ENCODE measurements at places on chromosomes 2 and 18.

DNA sequence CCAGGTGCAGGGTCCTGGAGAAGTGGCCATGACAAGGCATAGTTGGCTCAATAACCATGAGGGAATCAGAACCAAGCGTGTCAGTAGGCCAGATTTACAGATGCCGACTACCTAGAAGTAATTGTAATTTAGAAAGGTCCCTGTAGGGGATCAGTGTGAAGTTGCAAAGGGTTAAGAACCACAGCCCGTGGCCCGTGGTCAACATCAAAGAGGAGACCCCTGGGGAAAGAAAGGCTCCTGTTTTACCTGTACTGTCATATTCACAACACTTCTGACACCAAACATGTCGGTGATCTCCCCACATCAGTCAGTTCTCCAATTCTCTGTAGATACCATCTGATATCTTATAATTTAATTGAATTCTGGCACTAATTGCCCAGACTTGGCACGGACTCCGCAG is 31.0 kb downstream of the SP100 start:
- DNase-seq = no peak

GRCh38 chr18:47899107-47899840 is 31.2 kb downstream of the SMAD2 start:
- no peak for DNase-seq

DNA sequence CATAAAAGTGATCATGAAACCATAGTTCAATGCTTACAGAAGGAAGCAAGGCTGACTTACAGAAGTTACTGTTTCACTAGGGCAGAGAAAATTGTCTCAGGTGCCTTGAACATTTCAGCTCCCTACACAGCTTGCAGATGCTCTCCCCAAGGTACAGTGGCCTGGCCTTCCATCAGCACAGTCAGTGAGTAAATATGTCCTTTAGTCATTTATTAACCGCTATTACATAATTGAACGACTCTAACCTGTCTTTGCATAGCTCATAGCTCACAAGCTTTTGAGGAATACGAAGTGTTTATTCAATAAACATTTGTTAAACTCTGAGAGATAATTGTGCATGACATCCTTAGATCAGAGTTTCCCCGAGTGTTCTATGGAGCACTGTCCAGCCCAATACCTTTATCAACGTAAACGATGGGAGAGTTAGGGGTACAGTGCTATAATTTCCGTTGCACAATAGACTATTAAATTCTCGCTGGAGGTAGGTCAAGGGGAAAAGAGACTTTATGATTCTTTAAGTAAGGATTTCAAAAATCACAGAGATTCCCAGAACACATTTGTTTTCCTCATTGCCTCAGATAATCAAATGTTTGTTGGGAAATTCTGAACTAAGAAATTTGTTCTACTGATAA is 677.8 kb downstream of the TSN start:
- DNase-seq = peak; percentile 8

GRCh38 chr18:39209173-39209572 is 1643.6 kb upstream of the CELF4 start:
- no peak for DNase-seq

- no peak for DNase-seq
Observed at GRCh38 chr2:141942006-141942789, 188.6 kb downstream of the LRP1B start.

- no peak for DNase-seq
Observed at GRCh38 chr2:190792956-190793888, 87.4 kb upstream of the GLS start.

DNA sequence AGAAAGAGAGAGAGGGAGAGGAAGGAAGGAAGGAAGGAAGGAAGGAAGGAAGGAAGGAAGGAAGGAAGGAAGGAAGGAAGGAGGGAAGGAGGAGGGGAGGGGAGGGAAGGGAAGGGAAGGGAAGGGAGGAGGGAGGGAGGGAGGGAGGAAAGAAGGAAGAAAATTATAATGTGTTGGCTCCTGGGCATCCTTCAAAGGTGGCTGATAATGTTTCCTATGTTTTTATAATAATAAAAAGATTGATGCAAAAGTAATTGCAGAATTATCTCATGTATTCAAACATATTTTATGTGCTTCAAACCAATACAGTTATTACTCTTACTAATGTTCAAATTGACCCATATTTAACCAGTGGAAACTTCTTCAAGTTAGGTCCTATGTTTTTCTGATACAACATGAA is 260.9 kb downstream of the LNPK start:
- DNase-seq = no peak

- DNase-seq = no peak
Observed at GRCh38 chr18:28078298-28078697, 98.6 kb downstream of the CDH2 start.

DNA sequence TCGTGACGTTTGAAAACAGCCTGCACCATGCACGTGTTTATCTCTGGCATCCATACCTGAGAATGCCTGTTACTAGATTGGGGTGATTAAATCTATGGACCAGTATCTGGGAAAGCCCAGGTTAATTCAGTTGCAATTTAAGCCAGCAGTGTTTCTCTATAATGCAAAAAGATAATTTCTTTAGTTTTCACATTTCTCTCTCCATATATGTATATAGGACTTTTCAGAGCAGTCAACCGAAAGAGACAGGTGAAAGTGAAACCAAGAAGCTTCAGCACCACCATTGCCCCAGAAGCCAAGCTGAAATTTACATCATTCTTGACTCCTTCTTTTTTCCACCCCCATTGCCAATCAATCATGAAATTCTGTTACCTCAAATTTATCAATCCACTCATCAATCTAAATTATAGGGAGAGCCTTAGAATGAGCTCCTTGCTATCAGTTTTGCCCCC is 2.7 kb upstream of the LRP2 start:
- DNase-seq = no peak

GRCh38 chr2:157052685-157053224 is 204.8 kb upstream of the GALNT5 start:
- DNase-seq = peak; percentile 90

DNA sequence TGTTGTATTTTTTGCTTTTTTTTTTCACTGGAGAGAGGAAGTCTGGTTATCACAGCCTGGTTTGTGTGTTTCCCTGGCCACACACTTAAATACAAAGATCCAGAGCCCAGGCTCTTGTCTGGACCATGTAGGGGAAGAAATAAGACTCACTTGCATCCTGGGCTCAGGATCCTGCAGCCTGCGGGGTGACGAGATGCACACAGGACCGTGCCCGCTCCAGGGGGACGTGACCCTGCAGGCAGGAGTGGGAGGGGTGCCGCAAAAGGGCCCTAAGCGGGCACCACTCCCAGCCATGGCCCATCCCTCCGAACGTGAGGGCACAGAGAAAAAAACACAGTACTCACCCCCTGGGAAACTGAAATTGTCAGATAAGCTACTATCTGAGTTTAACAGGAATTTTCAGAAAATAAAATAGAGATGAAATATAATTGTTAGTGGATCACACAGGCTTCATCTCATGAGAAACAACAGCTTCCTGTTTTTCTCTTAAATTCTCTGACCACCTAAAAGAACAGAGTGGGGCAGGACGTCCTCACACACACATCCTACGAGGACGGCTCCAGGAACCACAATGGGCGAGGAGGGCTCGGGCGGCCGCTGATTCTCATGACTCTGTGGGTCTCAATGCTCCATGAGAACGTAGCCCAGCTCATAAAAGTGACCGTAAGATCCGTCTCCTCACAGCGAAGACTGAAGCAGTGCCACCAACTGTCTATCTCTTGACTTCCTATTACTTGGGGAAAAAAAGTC is 142.6 kb upstream of the ALKAL2 start:
- DNase-seq = no peak

- no peak for DNase-seq
Observed at GRCh38 chr2:12773586-12774394, 57.1 kb downstream of the TRIB2 start.

DNA sequence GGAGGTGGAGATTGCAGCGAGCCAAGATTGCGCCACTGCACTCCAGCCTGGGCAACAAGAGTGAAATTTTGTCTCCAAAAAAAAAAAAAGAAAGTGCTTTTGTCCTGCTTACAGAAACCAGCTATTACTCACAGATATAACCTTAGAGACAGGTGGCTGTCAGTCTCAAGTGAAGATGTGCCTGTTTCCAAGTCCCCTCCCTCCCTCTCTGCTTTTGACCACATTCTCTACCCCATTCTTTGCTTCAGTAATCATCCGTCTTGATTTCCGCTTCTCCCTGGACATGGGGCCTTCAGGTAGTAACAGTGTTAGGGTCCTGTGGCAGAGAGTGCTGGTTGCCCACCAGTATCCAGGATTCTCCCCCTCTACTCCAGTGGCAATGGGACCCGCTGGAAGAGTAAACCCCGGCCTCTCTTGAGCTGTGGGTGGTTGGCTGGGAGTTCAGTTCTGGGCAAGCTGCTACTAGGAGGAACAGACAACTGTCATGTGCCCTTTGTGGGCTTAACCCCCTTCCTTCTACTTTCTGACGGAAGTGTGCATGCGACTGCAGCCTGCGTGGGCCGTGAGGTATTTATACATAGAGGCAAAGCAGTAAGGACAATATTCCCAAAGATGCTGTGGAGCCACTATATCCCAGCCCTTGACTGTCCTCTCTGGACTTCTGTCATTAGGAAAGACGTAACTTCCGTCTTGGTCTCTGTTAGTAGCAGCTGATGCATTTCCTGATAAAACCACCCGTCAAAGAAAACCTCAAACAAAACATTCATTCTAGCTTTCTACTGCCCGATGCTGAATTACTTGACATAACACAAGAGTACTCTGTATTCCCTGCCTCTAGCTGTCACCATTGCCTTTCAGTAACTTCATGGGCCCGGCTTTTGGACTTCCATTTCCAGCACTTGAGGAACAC is 17.8 kb downstream of the PDCL3 start:
- no peak for DNase-seq

- peak; percentile 13 for DNase-seq
Observed at GRCh38 chr2:64987001-64987955, 1.9 kb upstream of the SLC1A4 start.

GRCh38 chr2:107461301-107461700 is 365.4 kb upstream of the RGPD4 start:
- DNase-seq = no peak

- DNase-seq = no peak
Observed at GRCh38 chr18:3916082-3916481, 466.1 kb downstream of the TGIF1 start.

DNA sequence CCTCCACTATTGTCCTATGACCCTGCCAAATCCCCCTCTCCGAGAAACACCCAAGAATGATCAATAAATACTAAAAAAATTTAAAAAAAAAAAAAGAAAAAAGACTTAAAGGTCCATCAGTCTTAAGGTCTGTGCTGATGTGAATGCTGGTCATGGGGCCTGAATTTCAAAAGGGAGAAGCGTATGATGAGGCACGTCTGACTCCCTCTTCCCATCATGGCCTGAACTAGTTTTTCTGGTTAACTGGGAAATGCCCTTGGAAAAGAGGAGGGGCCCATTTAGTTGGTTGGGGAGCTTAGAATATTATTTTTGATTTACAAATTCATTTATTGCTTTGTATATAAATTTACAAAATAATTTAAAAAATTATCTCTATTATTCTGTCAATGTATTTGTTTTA is 291.0 kb upstream of the CDH19 start:
- DNase-seq = no peak

DNA sequence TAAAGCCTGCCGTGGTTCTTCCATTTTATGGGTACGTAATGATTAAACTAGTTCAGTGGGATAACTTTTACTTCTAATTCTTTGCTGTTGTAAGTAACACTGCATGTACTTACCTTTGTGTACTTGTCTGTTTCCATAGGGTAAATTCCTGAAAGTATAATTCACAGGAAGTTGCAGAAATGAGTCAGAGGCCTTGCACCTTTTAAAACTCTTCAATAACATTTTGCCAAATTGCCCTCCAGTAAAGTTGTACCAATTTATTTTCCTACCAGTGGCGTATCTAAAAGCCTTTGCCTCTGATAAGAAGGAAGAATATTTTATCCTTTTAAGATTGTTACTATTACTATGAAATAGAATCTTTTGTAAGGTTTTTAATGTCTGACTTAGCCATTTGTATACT is 65.1 kb downstream of the CAB39 start:
- peak; percentile 13 for DNase-seq

DNA sequence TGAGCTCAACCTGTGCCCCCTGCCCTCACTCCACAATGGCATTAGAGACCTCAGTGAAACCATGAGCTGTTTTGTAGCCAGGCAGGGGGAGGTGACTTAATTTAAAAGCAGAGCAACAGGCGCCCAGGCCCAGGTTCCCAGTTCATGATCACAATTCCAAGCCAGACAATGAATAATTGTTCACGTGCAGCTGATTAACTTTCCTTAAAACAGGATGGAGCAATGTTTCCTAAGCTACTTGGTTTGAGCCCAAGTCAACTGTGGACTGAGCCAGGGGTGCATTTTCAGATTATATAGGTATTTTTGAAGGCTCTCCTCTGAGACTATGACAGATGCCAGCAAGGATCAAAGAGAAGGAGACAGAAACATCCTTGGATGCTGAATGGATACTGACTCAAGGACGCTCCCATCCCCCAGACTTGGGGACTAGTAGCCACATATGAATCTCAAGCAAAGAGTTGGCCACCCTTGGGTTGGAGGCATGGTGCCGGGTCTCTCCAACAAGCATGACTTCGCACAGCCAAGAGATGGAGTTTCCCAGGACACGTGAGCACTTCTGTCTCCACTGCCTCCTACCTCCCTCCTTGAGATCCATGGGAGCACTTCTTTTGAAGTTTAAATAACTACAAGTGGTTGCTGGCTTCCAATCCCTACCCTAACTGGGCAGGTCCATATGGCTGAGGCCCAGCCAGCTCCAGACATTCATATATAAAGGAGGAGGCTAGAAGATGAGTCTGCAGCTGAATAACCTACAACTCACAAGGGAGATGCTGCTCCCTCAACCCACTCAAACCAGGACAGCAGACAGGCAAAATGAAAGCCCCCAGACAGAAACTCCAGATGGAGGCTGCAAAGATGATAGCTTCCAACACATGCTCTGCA is 12.7 kb downstream of the SMAD7 start:
- DNase-seq = no peak

GRCh38 chr2:144217853-144218633 is 301.9 kb downstream of the ZEB2 start:
- DNase-seq = peak; percentile 14

DNA sequence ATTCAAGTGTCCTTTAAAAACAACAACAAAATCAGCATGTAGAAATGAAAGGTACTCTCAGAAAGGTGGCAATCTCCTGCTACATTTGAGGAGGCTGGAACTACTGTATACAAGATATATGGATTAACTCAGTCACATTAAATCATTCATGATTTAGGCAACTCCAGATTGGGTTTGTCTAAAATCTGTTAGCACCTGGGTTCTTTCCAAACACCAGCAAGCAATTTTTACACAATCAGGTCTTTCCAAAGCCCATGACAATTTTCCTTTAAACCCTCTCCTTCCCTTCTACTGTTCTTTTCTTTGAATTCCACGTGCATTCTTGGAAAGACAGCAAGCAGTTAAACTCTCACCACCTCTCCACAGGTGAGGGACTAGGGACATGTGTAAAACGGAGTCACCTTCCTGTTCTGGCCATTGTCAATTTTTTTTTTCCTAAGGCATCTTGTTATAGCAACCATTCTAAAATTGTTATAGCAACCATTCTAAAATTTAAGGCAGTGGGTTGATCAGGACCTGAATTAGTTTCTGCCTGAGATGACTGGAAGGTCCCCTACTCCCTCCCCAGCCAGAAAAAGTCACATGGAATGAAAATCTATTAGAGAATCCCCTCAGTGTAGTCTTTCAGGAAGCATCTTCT is 113.9 kb downstream of the ANKRD44 start:
- no peak for DNase-seq

GRCh38 chr2:51299370-51299769 is 267.4 kb upstream of the NRXN1 start:
- no peak for DNase-seq

Measured in HT-29 (cell line).